ENCODE measurements at places on chromosomes 3 and 15.

DNA sequence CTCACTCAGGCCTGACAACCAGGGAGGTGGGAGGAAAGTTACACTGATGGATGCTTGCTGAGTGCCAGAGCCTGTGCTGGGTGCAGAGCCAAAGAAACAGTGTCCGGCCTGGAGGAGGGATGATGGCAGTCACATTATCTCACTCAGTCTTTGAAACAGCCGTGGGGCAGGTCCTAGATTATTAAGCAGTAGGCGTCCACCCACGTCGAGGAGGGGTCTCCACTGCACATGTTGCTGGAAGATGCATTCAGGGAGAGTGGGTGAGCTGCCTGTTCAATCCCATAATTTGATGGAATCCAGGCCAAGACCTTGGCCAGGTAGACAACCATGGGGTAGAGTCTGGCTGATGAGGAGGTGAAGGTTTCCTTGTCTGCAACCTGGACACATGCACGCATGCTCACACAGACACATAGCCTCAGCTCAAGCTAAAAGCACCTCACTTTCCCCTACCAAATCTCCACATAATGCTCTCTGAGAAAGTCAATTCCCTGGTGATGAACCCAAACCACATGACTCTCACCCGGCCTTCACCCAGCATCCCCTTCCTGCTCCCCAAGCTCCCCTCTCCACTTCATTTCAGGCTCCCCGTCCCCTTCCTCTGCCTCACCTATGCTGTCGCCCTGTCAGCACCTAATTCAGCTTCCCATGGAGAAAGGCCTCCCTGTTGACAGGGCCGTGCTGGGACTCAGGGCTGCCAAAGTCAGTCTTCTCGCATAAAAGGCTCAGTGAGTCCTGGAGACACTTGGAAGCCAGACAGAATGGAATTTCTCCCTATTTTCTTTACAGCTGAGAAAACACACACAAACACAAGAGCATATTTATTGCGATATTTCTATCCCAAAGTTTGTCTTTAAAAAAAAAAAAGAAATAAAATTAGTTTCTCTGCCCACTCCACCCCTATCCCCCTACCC, 29.8 kb downstream of the ACAN start:
- no peak for DNase-seq

GRCh38 chr15:101441696-101442095, 47.8 kb downstream of the PCSK6 start:
- peak; percentile 12 for DNase-seq

DNA sequence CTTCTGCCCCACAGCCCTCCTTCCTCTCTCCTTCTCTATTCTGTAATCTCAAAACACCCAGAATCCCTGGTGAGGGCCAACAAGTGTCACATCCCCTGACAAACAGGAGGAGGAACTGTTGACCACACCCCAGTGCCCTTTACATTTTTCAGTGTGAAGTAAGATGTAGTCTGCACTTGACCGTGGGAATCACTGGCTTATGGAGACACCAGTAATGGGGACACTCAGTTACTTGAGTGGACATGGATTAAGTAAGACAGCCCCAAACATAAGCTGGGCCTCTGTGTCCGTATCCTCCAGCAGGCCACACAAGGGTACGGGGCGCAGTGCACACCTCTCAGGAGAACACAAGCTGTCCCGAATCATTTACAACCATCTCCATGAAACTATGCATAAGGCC, 28.4 kb upstream of the LIMD1 start:
- no peak for DNase-seq

DNA sequence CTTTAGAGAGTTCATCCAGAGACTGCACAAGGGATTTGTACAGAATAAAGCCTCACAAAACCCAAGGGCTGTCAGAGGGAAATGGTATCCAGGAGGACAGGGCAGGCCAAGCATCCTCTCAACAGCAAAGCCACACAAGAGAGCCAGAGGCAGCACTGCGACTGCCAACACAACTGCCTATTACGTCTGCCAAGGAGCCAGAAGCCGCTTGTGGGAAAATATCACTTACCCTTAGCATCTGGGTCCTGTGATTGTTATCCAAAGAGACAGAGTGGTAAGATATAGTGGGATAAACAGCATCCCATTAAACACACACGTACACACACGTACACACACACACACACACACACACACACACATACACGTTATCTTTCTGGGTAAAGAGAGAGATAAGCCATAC, 618.3 kb upstream of the AGTR1 start:
- DNase-seq, result no peak

DNA sequence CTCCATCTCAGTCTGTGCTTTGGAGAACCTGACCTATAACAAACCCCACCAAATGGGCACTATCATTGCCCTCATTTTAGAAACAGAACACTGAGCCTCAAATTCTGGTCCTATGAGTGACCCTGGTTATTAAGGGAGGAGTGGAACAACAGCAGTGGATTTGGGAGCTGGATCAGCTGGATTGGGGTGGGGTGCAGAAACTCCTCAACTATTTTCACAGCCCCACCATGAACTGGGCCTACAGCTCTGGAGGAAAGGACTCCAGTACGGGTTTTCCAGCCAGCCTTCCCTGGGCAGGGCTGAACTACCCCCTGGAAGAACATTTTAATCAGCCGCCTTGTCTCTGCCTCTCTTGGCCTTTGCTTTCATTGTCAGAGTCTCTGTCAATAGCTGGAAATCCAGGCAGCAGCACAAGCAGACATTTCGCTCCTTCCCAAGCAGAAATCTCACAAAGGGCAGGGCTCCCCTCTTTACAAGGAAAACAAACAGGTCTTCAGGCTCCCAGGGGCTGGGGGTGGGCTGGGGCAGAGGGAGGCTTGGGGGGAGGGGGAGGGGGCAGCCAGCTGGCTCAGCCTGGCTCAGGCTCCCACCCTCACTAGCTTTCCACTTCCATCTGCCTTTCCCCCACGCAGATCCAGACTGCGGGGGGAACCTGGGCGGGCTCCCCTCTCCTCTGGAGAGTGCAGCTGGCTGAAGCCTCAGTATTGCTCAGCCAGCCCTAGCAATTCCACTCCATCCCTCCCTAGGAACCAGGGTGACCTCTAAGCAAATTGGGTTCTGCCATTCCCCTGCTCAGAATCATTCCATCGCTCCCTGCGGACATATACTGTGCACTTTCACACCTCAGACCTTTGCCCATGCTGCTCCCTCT, 13.7 kb upstream of the TLE3 start:
- DNase-seq, result no peak

DNA sequence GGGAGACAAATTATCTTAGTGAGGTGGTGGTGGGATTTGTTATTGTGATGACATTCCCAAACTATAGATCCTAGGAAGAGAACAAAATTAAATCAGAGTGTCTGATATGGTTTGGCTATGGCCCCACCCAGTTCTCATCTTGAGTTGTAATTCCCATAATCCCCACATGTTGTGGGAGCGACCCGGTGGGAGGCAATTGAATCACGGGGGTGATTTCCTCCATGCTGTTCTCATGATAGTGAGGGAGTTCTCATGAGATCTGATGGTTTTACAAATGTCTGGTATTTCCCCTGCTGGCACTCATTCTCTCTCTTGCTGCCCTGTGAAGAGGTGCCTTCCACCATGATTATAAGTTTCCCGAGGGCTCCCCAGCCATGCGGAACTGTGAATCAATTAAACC, 62.0 kb downstream of the RPL22L1 start:
- DNase-seq, result no peak

- no peak for DNase-seq
Observed at GRCh38 chr3:25214034-25214433, 214.0 kb upstream of the RARB start.

DNA sequence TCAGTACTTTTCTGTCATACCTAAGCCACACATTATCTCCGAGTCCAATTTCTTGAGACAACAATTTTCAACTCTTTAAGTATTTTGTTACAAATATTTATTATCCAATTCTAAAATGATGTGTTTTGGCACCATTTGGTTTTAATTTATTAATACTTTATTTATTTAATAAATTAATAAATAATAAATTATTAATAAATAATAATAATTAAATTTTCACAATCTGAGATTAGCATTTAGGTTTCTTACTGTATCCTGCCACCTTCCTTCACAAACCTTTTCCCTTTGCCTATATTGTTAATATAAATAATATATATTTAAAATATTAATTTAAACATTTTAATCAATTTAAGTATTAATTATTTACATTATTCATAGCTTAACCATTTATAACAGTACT, 23.9 kb downstream of the TMEM207 start:
- DNase-seq, result no peak

- peak; percentile 48 for DNase-seq
Observed at GRCh38 chr3:185825639-185826481, 1.0 kb upstream of the IGF2BP2 start.

GRCh38 chr3:169990431-169990830, 23.8 kb downstream of the SEC62 start:
- DNase-seq, result no peak

GRCh38 chr3:33385423-33385822, 54.8 kb downstream of the UBP1 start:
- peak; percentile 82 for DNase-seq

DNA sequence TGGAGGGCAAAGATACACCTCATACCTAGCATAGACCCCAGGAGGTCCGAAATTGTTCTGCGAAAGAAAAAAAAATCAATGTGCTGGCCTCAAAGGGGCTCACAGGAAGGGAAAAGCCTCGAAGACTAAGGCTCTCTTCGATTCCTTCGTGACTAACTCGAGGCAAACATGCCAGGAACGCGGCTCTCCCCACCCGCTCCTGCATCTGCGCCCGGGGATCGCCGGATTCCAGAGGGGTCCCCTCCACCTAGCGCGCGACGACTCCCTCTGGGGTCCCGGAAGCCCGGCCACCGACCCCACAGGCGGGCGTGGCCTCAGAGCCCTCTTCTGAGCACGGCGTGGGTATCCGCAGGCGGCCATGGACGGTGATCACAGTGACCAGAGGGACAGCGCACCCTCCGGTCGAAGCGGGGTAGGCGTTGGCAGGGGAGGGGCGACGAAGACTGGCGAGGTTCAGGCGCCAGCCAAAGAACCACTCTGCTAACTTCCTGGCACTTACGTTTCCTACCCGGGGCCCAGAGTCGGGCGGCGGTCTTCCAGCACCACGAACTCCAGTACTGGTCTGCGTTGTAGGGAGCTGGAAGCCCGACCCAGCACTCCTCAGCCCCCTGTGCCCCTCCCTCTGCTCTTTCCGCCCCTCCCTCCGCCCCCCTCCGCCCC, 515 bp upstream of the EIF3J start:
- DNase-seq, result no peak

- DNase-seq, result no peak
Observed at GRCh38 chr3:193544289-193544688, 10.4 kb downstream of the ATP13A4 start.

DNA sequence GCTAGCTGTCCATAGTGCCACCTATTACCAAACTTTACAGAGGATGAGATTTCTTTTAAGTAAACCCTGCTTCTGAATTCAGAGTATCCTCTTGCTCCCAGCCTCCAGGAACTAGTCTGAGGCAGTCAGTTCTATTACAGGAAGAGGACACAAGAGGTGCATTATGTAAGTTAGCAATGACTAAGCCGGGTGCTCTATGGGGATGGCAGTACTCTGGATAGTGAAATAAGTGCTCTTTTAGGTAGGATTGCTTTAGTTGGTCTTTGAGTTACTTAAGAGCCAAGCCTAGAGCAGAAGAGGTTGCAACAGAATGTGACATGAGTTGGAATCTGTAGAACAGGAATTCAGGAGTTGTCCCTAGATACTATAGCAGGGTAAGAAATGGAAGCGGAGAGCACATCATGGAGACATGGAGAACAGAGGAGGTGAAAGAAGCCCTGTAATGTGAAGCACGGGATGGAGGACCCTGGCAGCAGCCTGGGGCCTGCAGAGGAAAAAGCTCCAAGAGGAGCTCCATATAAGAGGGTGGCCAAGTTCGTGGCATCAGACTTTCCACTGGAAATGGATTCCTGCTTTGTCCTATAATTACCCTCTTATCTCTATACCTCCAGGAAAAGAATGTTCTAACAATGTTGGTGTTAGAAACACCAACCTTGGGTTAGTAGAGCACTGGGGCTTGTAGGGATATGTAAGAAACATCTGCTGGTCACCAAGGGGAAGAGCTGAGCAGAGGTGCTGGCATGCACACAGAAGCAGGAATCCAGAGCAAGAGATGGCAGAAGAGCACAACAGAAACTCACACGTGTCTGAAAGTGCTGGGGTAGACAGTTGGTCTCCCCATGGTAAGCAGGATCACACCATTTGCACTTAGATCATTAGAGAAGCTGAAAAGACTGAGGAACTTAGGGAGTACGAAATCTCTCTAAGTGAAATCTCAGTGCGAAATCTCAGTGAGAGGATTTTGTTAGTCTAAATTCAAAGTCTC, 851.1 kb downstream of the FHIT start:
- DNase-seq, result peak; percentile 4

Measured in activated CD4-positive, alpha-beta T cell treated with anti-CD3 and anti-CD28 coated beads, Interleukin-2, Interleukin-6, amounts not matched to agents 100 ng/mL and 50 ng/mL, durations not matched to agents 16 hours and 8 hours (primary cell).